ENCODE measurements at places on chromosomes 12 and 14.

DNA sequence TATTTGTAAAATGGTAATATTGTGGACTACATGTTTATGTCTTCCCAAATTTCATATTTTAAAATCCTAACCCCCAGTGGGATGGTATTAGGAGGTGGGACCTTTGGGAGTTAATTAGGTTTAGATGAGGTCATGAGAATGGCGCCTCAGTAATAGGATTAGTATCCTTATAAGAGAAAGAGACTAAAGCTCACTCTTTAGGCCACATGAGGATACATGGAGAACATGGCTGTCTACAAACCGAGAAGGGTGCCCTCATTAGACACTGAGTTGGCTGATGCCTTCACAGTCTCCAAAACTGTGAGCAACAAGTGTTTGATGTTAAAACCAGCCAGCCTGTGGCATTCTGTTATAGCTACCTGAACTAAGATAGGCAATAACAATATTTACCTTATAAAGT is 58.3 kb upstream of the OTOGL start:
- no peak for DNase-seq

DNA sequence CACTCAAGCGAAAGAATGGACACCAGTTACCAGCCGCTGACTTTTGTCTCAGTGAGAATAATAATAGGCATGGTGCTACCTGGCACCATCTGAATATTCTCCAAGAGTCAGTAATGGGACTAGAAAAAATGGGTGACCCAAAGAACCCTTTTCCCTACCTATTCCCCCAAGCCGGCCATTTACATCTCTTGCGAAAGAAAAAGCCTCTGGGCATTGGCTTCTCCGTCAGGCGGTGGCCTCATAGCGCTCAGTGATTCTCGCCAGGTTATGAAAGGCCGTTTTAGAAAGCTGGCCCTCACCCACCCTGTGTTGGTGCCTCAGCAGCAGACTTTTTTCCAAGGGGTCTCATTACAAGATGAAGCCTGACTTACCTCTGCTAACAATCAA is 523 bp upstream of the SLC6A15 start:
- DNase-seq: no peak

GRCh38 chr12:90479237-90479636 is 475.7 kb downstream of the CCER1 start:
- DNase-seq: no peak

DNA sequence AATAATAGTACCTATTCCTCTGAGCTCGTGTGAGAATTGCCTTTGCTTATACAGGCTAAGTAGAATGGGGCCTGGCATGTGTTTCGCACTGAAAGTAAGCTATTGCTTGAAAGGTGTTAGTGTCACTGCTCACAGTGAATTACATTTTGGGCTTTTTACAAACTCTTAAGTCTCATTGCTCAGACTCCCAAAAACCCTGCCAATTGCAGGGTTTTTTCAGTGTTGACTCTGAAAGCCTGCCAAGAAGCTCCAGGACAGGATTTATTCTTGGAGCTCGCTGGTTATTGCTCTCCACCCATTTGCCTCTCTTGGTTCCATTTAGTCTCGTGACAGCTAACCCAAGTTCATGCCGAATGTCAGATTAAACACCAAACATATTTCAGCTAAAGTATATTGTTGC is 39.8 kb downstream of the NOPCHAP1 start:
- peak; percentile 61 for DNase-seq

GRCh38 chr12:124443931-124444712 is 123.3 kb downstream of the NCOR2 start:
- no peak for DNase-seq

DNA sequence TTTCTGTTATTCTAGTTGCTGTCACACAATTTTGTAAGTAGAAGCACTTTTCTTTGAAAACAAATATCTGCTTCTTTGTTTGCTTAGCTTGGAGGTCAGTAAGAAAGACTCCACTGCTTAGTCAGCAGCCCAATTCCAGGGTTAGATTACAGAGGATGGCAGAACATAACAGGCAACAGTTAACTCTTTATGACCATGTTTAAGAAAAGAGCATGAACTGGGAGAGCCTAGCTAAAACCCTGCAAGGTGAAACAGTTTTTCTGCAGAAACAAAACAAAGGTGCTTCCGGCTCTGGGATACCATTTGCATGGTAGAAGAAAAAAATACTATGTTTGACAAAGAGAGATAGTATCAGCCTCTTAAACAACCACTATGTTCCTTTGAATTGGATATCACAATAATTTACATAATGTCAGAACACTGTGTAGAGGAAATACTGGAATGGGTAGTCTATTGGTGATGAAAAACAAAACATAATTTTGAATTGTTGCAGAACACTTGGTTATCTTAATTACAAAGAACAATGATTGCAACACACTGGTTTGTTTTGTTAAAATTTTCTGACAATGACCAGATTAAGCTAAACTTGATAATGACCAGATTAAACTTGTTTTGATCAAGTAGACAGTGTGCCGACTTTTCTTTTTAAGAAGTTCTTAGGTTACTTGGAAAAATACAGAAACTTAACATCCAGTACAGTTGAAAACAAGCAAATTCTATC is 22.4 kb upstream of the PPM1H start:
- no peak for DNase-seq

- DNase-seq: no peak
Observed at GRCh38 chr12:12724421-12725085, 7.4 kb downstream of the CDKN1B start.

All from astrocyte (in vitro differentiated cells and primary cell).